ENCODE measurements at places on chromosomes 2 and 18.

DNA sequence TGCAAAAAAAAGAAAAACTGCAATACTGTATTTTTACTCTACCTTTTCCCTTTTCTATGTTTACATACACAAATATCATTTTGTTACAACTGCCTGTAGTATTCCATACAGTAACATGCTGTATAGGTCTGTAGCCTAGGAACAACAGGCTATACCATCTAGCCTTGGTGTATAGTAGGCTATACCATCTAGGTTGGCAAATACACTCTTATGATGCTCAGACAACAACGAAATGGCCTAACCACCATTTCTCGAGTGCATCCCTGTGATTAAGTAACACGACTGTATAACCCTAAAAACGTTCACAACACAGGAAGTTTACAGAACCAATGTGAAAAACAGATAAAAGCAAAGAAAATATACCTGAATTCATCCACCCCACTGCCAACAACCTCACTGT, 64.0 kb downstream of the MEMO1 start:
- DNase-seq: no peak

GRCh38 chr2:121137571-121137970, 147.4 kb downstream of the TFCP2L1 start:
- DNase-seq: no peak

DNA sequence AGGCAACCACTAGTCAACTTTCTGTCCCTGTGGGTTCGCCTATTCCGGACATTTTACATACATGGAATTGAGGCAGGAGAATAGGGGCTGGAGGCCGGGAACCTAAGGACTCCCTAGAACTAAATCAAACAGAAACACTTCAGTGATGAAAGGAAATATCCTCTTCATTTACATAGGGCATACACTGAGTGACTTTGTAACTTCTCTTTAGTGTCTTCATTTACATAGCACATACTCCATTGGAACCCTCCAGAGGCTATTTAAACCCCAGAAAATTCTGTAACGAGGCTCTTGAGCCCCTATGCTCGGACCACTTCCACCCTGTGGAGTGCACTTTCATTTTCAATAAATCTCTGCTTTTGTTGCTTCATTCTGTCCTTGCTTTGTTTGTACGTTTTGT, 56.5 kb downstream of the CCDC195 start:
- DNase-seq: no peak

- no peak for DNase-seq
Measured at GRCh38 chr18:57436965-57437333, 1.8 kb downstream of the ONECUT2 start.

DNA sequence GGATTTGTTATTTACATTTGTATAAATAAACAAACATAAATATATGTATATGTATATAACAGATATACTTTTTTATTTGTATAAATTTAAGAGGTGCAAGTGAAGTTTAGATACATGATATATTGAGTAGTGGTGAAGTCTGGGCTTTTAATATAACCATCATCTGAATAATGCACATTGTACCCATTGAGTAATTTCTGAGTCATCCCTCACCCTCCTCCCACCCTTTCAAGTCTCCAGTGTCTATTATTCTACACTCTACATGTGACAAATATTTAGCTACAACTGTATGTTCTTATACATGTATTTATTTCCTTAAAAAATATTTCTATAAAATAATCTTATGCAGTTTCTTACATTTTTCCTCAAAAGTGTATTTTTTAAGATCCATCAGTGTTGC, 358.7 kb upstream of the TFPI start:
- no peak for DNase-seq

DNA sequence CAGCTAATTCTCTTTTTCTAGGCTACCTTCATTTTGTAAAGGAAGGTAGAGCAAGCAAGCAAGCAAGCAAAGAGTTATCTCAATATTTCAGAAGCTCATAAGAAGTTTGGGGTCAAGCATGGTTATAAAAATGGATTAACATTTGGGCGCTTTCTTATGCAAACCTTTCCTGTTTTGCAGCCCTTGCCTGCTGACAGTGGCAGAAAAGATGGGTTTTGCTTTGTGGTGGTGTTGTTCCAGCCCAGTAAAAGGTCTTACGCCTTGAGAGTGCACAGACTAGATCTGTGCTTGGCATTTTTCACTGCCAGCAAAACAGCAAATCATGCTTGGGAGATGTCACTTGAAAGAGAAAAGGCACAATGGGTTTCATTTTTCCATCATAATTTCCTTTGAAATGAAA, 1320.6 kb upstream of the CELF4 start:
- DNase-seq: no peak

DNA sequence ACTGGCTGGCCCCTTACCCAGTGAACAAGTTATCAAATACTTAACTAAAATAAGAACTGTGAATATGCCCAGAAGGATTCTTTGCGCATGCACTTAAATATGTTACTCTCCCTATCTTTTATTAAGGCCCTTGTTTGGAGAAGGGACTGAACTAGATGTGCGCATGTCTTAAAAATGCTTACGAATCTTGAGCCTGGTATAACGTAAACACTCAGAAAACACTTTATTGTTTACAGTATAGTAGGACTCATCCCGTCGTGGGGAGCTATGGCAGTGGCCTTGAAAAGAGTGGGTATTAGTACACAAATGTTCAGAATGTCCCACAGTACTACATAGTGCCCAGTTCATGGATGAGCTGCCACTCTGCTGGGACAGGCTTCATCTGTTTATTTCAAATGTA, 75.9 kb upstream of the MAP4K3 start:
- no peak for DNase-seq

GRCh38 chr2:152019732-152020131, 79.1 kb downstream of the CACNB4 start:
- DNase-seq: no peak

DNA sequence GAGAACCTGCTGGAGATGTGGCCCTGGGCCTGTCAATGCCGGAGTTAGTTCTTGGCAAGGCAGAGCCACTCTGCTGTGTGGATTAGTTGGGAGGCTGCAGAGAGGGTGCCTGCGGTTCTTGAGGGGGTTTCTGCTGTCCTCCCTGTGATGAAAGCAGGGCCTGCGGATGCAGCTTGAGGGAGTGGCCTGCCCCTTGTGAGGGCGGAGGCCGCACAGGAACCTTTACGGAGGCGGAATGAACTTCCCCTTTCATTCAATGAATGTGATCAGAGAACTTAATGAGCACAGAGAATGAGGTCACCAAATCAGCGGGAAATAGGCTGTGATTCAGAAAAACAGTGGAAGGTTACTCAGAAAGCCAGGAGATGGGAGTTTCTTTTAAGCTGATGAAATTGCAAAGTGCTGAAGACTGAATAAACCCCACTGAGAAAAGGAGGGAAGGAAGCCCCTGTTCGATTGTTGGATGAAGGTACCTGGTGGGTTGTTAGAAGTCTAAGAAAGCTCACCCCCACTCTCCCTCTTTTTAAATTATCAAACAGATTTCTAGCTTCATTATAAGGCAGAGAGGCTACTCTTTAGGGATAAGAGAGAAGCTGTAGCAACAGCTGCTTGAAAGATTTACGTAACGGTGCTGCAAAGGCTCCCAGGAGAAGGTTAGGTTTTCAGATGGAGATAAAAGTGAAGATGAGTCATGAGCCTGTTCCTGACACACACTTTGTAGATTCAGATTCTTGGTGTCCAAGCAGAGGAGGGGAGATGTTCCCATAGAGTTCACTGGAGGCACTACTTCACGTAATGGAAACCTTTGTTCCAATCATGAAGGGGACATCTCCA, 47.4 kb downstream of the VWA3B start:
- no peak for DNase-seq

DNA sequence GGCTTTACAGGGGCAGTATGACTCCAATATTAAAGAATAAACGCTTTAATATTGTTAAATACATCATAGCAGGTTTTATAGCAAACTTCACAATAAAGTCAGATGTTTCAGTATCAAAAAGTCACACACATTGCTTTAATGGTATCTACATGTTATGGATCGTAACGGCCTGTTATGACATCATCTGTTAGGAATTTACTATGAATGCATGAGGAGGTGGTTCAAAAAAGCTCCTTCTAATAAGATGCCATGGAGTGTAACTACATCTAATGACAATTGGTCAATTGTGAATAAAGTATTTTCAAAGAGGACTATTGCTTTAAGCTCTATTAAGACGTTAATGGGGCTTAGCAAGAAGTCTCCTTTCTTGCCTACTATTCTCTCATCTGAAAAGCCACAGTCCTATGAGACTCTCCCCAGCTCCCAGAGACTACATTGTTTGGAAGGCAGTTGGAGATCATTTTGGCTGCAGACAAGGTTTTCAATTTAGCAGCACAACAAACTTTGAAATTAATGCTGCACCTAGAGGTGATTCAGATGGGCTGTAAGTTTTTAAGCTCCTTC, 300.7 kb upstream of the MEIS1 start:
- DNase-seq: no peak

DNA sequence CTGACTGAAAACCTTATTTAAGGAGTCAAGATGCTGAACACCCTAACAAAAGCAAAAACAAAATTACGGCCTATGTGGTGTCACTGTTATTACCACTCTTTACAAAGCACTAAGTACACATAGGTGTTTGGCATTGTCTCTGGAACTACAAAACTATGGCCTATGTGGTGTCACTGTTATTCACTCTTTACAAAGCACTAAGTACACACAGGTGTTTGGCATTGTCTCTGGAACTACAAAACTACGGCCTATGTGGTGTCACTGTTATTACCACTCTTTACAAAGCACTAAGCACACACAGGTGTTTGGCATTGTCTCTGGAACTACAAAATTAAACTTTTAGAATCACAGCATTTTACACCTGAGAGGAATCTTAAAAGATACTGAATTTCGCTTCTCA, 47.4 kb downstream of the SLC35F5 start:
- no peak for DNase-seq

Measured in GM04504 (cell line).